ENCODE measurements at places on chromosomes 11 and 22.
A peak's percentile ranks its signal among the peaks of the same experiment; 100 is the strongest.

DNA sequence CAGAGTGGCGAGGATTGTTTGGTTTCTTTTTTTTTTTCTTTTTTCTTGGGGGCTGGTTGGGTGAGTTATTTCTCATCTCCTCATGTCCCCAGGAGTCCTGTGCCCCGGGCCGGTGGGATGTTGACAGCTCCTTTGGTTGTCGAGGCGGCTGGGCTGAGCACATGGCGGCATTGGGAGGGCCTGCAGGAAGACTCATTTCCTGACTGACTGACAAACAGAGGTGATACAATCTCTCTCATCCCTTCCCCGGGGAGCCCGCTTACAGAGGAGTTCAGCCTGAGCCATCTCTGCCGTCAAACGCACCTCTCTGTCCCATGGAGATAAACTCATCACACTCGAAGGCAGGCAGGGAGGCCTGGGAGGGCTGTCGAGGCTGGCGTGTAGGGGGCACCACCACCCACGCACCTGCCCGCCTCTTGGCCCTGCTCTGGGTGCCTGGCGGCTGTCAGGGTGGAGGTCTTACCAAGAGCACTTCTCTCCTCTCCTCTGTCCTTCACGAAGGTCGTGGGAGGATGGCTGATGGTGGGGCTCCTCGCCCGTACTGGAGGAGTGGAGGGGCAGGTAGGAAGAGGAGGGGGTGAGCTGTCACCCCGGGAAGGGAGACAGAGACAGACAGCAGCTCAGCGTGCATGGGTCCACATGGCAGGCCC lies 60.0 kb upstream of the NECTIN1 start:
- no peak for DNase-seq

DNA sequence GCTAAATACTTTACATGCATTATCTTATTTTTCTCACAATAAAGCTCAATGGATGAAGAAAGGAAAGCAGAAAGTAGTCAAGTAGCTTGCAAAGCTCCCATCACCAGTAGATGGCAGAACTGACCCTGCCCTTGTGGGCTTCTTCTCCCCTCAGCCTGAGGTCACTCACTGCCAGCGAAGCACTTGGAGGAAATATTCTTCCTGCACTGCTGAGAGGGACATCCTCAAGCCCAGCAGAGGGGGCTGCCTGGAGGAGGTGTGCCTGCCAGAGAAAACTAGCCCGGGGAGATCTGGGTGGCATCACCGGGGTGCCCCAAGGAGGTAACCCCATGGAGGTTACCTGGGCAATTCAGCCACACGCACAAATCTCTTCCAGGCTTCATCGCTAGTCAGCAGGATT lies 6.6 kb downstream of the APOL4 start:
- DNase-seq: no peak

GRCh38 chr22:26610072-26610958 lies 7.5 kb downstream of the CRYBB1 start:
- no peak for DNase-seq

GRCh38 chr22:50399751-50400331 lies 56.7 kb downstream of the PPP6R2 start:
- DNase-seq: no peak

- no peak for DNase-seq
Measured at GRCh38 chr11:76253416-76253815, 47.1 kb upstream of the WNT11 start.

DNA sequence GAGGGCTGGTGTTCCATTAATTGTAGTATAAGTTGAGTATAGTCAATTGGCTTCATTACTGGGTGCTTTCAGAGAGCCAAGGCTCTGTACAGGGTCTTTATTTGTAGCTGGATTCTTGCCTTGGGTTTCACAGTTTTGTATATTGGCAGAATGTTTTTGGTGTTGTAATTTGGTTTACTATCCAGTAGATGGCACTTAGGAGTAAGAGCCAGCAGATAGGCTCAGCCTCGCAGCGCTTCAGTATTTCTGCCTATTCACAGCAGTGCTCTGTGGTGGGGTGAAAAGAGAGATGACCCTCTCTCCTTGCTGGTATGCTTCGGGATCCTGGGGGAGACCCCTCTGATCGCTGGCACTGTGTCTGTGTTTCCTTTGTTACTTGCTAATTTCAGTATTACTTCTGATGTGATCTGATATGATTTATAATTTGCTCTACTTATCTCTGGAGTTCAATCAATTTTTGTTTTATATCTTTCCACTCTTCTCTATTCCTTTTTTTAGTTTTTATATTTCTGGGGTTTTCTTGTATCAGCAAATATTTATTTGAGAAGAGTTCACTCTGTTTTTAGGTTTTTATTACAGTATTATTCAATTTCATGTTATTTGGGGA lies 52.2 kb downstream of the ANO5 start:
- peak; percentile 1 for DNase-seq

DNA sequence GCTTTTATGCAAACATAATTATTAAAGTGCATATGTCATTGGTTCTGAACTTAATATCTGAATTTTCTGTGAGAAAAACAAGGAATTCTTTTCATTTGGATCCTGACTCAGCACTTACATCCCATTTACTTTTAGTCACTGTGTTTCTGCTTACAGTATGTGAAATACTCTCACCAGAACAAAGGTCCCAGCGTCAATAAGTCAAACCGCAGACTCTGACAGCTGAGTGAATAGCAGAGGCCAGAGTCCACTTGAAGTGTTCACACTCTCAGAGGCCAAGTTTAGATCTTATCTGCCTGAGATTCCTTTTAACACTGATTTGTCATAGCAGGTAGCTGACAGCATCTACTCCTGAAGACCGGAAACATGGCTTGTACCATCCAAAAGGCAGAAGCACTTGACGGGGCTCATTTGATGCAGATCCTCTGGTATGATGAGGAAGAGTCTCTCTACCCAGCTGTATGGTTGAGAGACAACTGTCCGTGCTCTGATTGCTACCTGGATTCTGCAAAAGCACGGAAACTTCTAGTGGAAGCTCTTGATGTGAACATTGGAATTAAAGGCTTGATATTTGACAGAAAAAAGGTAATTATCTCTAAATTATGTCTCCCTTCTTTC lies 14.6 kb downstream of the BBOX1 start:
- no peak for DNase-seq

- no peak for DNase-seq
Measured at GRCh38 chr11:45662665-45663485, 2.5 kb downstream of the CHST1 start.

GRCh38 chr22:32846780-32847491 lies 45.4 kb downstream of the TIMP3 start:
- no peak for DNase-seq

Measured in LNCaP clone FGC (cell line).